Bladder microvascular endothelial cell (primary cell): ENCODE measurements at places on chromosomes 1 and 21. TPM values are rescaled to one million over a fixed set of nuclear protein-coding genes. Genes with fewer than 3 reads are reported as not detected.

Gene CRP
- total RNA-seq, result not detected in 2 replicates

Gene NHLH1
- 0.06 TPM in 1 of 2 replicates, not detected in the other for total RNA-seq

Gene ATAD3C
- 1.4 TPM in 1 of 2 replicates, not detected in the other for total RNA-seq

Gene MTARC2
- 4.7 and 14.7 TPM in 2 replicates for total RNA-seq

Gene RAD54L
- 5.8 TPM in 2 replicates for total RNA-seq

Gene LMOD1
- under 0.01 and 0.32 TPM in 2 replicates for total RNA-seq

Gene AMY2A
- not detected in 2 replicates for total RNA-seq

Gene COL9A2
- 0.16 and 0.63 TPM in 2 replicates for total RNA-seq

Gene CPTP
- total RNA-seq, result 15.1 and 16.4 TPM in 2 replicates

Gene IL20
- total RNA-seq, result not detected in 2 replicates

Gene S100A13
- total RNA-seq, result 68.5 and 259 TPM in 2 replicates

Gene COL6A1
- 9.9 and 25.9 TPM in 2 replicates for total RNA-seq

Gene KRTAP12-2
- total RNA-seq, result not detected in 2 replicates

Gene PPIH
- total RNA-seq, result 19.9 and 26.2 TPM in 2 replicates
